ENCODE measurements at places on chromosomes 11 and 22.

GRCh38 chr11:8318536-8318935 is 54.9 kb upstream of the LMO1 start:
- DNase-seq, result no peak

- DNase-seq, result no peak
Measured at GRCh38 chr11:131802440-131803115, 432.2 kb downstream of the NTM start.

DNA sequence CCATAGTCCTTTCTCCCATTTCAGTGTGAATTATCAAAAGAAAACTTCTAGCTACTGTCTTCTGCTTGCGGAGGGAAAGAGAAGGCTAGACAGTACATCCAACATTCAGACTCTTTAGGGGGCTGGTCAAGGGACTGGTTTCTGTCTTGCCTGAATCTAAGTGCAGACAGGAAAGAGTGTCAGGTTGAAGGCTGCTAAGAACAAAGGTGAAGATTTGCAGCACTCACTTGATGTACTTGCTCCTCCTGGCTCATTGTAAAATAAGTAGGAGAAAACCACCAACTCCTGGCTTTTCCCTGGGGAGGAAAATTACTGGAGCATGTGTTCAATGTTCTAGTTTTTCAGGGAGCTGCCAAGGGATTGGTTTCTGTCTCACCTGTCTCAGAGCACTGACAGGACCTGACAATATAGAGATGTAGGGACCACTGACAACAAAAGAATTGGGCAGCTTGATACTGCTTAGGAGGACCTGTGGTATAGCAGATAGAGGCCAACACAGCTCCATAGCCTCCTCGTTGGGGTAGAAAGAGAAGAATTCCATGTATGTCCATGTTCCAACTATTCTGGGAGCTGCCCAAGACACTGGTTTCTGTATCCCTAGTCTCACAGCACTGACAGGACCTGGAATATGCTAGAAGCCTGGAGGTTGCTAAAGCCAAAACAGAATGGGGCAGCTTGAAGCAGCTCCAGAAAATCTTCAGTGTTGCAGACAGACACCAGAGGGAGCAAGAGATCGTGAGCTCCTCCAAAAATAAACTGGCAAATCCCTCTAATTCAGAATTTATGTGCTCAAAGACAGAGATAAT is 39.7 kb upstream of the MMP12 start:
- no peak for DNase-seq

DNA sequence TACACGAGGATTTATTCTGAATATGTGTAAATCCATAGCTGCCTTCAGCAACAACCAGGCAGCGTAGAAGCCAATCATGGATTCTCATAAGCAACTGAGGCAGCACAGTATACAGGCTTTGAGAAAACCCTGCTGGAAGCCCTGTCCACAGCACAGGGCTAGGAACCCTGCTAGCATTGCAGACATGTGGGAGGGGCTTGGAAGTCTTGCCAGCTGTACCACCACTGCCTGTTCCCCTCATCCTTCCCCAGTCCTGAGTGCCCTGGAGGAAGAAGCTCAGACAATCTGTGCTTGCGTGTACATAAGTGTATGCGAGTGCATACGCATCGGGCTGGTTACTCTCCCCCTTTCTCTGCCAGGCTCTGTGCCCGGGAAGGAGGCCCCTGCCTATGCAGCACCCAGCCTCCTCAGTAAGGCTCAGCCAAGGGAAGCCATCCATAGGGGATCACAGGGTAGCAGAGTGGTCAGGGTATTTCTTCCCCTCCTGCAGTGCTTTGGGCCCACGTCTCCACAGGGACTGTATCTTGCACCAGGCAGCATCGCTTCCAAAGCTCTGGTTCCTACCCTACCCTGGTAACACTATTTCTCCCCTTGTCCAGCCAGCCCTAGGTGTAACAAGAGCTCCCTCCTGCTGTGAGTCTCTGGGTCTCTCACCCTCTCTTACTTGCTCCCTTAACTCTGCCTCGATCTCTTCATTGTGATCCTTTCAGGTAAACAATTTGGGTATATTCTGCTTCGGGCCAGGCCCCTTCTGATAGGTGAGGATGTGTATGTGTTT is 90.5 kb downstream of the GALNT18 start:
- no peak for DNase-seq

GRCh38 chr22:33842421-33843094 is 77.7 kb downstream of the LARGE1 start:
- DNase-seq, result no peak

DNA sequence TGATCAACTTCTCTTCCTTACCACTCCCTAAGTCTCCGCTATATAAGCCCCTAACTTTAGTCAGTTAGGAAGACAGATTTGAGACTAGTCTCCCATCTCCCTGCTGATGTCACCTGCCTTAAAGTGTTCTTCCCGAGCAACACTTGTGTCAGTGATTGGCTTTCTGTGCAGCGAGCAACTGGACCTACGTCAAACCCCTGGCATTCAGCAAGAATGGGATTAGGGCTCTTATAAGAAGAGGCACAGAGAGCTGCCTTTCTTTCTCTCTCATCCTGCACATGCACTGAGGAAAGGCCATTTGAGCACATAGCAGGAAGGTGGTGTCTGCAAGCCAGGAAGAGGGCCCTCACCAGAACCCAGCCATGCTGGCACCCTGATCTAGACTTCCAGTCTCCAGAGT is 116.6 kb upstream of the THY1 start:
- no peak for DNase-seq

DNA sequence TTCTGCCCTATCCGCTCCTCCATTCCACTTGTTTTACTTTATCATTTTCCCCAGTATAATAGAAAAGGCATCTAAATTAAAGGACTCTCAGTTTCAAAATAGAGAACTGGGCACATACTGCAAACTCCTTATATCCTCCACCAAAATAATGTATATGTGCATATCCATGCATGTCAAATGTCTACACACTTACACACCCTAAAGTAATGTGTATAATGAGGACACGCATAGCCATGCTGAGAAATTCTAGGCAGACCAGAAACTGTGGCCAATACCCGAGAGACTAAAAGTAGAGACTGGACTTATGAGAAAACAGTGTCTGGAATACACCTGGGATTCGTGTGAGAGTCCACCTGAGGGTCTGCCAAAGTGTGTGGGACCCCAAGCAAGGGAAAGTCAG is 183.5 kb downstream of the CWF19L2 start:
- no peak for DNase-seq

DNA sequence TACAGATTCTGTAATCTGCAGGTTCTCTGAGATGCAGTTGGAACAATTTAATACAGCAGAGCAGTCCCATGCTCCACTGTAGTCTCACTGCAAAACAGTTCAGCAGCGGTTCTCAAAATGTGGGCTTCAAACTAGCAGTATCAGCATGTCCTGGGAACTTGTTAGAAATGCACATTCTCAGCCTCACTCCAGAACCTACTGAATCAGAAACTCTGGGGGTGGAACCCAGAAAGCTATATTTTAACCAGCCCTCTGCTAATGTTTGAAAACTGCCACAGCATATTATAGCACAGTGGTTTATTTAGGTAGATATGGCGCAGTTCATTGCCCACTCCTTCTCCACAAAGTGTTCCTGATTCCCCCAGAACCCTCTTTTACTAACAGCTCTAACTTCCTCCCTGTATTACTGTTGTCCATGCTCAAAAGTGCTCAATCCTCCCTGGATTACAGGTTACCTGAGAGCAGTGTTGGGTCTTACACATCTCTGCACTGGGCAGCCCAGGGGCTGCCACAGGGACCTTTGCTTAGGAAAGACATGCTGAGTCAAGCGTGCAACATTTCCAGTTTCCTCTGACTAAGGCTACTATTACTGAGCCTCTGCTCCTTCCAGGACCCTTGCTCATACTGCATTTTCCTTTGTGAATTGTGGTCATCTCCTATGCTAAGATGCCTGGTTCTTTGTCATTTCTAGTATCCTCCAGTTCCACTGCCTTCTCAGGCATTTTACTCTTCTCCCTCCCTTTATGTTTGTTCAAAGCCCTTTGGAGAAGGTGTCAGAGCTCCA is 7.7 kb upstream of the DGAT2 start:
- DNase-seq, result no peak

DNA sequence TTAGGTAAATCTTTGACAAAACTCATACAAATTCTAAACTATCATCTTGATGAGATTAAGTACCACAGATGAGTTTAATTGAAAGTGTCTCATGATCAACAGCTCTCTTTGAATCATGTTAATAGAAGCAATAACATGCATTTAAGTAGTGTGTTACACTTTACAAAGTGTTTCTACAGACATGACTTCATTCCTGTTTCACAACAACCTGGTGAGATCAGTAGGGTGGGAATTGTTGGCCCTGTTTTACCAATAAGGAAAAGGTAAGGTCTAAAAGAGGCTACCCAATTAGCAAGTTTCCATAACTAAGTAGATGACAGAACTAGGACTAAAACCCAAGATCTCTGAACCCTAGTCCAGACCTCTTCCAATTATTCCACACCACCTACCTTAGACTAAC is 12.7 kb upstream of the PRSS23 start:
- no peak for DNase-seq

DNA sequence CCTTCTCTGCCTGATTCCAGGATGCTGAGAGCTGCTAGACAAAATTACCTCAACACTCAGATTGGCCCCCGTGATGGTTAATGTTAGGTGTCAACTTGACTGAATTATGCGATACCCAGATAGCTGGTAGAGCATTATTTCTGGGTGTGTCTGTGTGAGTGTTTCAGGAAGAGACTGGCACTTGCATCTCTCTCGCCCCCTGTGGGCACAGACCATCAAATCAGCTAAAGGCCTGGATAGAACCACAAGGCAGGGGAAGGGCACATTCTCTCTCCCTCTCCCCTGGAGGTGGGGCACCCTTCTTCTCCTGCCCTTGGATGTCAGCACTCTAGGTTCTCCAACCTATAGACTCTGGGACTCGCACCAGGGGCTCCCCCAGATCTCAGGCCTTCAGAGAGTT is 79.7 kb downstream of the KIRREL3 start:
- no peak for DNase-seq

GRCh38 chr11:10637731-10638151 is 55.8 kb downstream of the IRAG1 start:
- DNase-seq, result no peak

GRCh38 chr11:134665188-134665535 is 253.1 kb upstream of the B3GAT1 start:
- no peak for DNase-seq

GRCh38 chr11:6655790-6656583 is at the start of gene DCHS1:
Gene DCHS1, minus strand, starts transcription at chr11:6655809. Its CDS starts 14,196 bp downstream, at chr11:6641613.
- no peak for DNase-seq

DNA sequence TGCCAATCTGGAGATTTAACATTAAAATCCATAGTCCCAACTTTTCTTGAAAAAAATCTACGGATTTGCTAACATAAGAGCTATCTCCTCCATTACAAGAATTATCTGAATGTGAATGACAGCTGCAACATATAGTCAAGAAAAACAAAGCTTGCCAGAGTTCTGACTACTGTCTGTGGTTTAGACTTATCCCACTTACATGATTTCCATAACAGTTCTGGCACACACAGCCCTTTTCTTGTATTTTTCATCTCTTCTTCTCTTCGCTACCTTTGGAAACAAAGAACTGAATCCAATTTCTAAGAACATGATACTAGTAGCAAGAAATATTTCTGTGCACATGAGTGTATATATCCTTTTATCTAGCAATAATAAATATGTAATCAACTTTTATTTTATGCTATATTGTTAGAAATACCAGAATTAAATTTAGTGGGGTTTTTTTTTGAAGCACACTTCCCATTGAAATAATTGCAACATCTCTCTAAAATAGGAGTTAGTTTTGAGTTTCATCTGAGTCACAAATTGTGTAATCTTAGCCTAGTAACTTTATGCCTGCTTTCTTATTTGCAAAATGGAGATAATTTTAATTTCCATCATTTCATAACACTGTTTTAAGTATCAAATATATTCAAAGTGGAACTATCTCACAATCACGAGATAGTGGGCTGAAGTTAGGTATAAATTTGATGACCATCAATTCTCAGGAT is 1217.6 kb downstream of the JRKL start:
- no peak for DNase-seq

DNA sequence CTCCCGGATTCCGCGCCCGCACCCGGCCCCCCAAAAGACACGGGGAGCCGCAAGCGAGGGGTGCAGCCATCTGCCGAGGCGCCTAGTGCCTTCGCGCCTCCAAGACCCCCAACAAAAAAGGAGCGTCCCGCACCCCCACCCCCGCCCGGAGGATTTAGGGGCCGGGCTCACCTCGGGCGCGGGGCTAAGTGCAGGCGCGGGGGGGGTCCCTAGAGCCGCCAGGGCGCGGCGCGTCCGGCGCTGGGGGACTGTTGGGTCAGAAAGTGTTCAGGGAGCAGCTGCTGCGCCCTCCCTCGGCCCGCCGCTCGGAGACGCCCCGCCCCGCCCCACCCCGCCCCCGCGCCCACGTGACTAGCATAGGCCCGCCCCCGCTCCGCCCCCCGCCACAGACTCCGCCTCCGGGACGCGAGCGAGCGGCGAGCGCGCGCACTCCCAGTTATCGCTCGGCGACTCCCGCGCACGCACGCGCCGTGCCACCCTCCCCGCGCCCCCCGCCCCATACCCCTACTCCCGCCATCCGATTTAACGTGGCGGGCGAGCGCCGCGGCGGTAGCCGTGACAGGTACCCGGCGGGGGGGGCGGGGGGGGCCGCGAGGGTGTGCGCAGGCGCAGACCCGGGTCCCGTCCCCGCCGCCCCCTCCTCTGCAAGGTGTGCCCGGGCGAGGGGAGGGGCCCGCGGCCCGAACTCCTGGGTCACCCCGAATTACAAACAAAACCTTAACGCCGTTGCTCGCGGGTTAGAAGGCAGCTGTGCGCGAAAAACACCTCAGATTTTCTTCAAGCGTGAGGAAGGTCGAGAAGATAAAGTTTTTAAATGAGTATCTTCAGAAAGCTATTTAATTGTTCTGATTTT is 56.2 kb downstream of the KCNJ4 start:
- peak; percentile 85 for DNase-seq

- no peak for DNase-seq
Measured at GRCh38 chr11:99534812-99535211, 514.1 kb downstream of the CNTN5 start.

GRCh38 chr22:27647540-27647939 is 154.0 kb downstream of the MN1 start:
- DNase-seq, result no peak

GRCh38 chr22:24741769-24742168 is 32.8 kb downstream of the PIWIL3 start:
- DNase-seq, result no peak

- no peak for DNase-seq
Measured at GRCh38 chr22:24191381-24191841, 10.1 kb downstream of the SUSD2 start.

GRCh38 chr11:131895865-131896264 is 525.5 kb downstream of the NTM start:
- no peak for DNase-seq

GRCh38 chr11:61971248-61972111 is 4.0 kb upstream of the FTH1 start:
- DNase-seq, result peak; percentile 70

- no peak for DNase-seq
Measured at GRCh38 chr22:36636916-36637315, 66.6 kb downstream of the CACNG2 start.

DNA sequence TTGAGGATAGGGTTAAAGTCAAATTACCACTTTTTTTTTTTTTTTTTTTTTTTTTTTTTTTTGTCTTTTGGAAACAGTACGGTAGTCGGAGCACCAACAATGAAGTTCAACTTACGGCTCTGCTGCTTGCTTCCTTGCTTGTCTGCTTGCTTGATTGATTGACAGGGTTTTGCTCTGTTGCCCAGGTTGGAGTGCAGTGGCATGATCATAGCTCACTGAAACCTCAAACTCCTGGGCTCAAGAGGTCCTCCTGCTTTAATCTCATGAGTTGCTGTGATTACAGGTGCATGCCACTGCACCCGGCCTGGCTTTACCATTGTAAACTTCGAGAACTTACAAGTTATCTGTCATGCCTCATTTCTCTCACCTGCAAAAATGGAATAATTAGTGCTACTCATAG is 5.8 kb downstream of the SGSM3 start:
- no peak for DNase-seq
